NB4 (cell line): ENCODE measurements at places on chromosomes 13 and 19.
A peak's percentile ranks its signal among the peaks of the same experiment; 100 is the strongest.

GRCh38 chr13:23598369-23598768, 28.2 kb downstream of the TNFRSF19 start:
- no peak for DNase-seq

- DNase-seq: no peak
Measured at GRCh38 chr19:35349614-35350521, 2.2 kb downstream of the FFAR1 start.

- peak; percentile 28 for DNase-seq
Measured at GRCh38 chr13:91722267-91722884, 324.0 kb downstream of the GPC5 start.

GRCh38 chr13:90121784-90122183, 1225.7 kb upstream of the MIR17HG start:
- DNase-seq: no peak

DNA sequence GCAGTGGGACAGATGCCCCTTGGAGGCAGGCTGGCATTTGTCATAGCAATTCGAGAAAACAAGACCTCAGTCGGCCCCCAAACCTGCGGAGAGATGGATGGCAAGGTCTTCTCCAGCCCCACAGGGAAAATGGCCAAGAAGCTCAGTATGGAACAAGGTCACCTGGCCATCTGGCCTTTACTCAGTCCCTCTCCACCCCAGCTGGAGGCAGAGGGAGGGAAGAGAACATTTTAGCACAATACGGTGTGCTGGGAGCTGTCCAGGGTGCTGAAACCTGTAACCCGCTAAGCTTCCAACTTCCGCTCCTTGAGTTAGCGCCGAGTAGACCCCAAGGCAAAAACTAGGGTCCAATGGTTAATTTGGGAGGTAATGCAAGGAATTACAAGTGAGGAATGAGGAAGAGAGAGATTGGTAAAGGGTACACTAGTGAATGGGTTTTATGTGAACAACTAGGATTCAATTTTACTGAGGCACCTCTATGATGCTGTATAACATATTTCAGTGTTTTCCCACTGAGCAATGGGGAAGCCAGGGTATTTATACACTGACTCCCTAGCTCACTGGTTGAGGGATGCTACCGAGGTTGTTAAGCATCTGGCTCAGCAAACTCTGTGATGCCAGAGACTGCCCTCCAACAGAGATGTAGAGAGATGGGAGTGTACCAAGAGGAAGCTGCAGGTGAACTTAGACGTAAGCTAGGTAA, 64.3 kb downstream of the CACNA1A start:
- DNase-seq: peak; percentile 61
